Inflammatory macrophage treated with lipopolysaccharide for 4 hours (primary cell): ENCODE measurements at places on chromosomes 6 and 20.

DNA sequence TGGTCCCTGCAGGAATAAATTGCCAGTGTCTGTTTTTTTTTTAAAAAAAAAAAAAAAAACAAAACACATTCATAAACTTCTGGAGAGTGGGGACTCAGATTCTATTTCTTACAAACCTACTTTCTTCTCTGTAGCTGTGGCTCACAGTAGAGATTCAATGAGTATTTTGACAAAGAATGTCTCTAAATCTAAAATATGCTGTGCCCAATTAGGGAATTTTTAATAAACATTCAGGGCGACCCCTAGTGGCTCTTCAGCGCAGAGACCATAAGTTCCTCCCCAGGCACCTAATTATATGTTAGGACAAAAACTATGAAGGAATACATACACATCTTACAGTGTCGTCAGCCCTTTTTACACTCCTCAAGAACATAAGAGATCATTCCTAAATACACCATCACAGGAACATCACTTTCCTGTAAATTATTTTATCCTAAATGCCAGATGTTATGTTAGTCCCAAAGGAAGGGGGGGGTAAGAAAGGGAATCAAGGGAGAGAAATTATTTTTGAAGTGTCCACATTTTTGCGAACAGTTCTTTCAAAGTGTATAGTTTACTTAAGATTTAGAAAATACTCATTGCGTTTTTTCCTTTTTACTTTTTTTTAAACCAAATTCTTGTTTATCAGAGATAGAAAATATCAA lies 21.8 kb upstream of the NAA20 start:
- DNase-seq = no peak

DNA sequence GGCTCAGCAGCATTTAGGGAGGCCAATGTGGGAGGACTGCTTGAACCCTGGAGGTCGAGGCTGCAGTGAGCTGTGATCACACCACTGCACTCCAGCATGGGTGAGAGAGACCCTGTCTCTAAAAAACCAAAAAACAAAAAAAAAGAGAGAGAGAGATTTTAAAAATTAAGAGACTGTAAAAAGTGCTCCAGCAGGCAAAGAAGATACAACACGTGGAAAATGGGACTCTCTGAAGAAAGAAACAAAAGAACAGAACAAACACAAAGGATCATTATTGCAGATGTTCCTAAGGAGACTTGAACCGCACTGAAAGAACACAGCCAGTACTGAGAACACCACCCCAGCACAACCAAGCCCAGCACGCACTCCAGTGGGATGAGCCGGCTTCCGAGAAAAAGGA lies 74.2 kb downstream of the TAF4 start:
- no peak for DNase-seq

DNA sequence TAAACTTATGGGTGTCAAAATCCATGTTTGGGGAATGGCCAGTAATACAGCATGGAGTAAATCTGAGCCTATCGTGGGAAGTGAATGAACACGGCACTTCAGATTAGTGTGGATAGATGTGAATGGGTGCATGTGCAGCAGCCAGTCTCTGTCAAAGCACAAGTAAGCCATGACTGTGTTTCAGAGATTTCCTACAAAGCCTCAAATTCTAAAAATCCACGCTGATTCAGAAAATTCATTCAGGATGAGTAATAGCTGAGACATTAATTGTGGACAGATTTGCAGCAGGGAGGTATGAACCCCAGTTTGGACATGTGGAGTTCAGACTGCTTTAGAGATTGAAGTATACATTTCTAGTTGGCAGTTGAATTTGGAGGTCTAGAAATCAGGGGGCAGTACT lies 115.1 kb downstream of the QKI start:
- no peak for DNase-seq

GRCh38 chr20:41671143-41671542 lies 53.0 kb upstream of the CHD6 start:
- DNase-seq = no peak

DNA sequence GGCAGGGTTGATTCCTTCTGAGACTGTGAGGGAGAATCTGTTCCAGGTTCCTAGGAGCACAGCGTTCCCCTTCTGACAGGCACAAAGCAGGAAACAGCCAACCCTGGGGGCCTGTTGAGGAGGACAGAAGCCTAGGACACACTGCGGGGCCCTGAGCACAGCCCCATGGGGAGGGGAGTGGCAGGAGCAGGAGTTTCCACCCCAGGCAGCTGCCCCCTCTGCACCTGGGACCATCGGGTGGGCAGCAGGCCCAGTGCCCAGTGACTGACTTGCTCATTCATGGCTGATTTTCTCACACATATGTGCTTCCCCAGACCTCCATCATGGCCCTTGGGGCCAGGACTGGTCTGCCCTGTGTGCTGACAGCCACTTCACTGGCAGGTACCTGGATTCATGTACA lies 6.2 kb upstream of the SLC22A1 start:
- no peak for DNase-seq

- DNase-seq = no peak
Measured at GRCh38 chr20:24690408-24690807, 221.0 kb downstream of the SYNDIG1 start.

DNA sequence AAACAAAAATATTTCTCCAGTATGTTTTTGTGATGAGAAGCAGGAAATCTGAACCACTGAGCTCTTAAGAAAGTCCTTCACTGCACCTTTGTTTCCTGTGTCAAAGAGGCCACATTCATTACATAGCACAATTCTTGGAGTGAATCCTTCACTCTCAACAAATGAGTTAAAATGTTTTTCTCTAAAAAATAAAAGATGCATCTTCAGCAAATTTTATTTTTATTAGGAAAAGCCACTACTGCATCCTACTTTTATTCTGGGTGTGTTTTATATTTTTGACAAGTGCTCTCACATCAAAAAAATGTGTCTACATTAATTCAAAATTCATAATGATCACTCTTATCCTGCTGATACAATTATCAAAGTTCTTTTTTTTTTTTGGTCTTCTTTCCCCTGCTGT lies 76.3 kb downstream of the PLCB4 start:
- DNase-seq = no peak

- no peak for DNase-seq
Measured at GRCh38 chr6:133705066-133705465, 183.8 kb upstream of the TCF21 start.

- DNase-seq = no peak
Measured at GRCh38 chr20:62044631-62045030, 21.1 kb downstream of the TAF4 start.

GRCh38 chr6:166197361-166197760 lies 29.7 kb upstream of the TBXT start:
- DNase-seq = no peak

GRCh38 chr6:98832284-98833056 lies 1.9 kb upstream of the POU3F2 start:
- no peak for DNase-seq

DNA sequence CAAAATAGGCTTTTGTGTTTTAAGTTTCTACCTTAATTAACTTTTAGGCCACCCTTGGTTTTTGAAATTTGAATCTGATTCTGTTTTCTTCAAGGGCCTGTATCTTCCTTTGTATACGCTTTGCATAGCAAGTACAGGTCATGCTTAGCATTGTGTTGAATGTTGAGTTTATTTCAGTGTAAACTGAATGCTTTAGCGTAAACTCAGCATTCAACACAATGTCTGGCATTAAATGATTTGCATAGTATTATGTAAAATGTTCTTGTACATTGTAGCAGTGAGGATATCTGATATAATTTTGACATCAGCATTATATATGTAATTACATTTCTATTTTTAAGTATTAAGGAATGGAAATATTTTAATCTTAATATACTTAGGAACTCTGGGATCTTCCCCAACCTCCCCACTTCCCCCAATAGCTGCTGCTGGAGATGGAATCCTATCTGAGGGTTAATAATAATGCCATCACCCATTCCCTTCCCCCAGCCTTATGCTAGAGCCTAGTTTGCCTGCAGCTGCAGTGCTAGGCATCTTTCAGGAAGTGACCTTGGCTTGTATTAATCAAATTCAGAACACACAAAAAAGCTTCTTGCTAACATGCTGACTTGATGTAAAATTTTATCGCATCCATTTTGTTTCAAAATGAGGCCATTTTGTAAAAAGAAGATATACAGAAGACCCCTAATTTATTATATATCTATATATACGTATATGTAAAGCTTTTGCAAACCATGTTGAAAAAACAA lies 73.1 kb downstream of the NCOA3 start:
- DNase-seq = no peak

- no peak for DNase-seq
Measured at GRCh38 chr6:4270776-4271175, 135.4 kb upstream of the ECI2 start.

- DNase-seq = peak; percentile 74
Measured at GRCh38 chr6:79874531-79875134, 72.7 kb downstream of the ELOVL4 start.

DNA sequence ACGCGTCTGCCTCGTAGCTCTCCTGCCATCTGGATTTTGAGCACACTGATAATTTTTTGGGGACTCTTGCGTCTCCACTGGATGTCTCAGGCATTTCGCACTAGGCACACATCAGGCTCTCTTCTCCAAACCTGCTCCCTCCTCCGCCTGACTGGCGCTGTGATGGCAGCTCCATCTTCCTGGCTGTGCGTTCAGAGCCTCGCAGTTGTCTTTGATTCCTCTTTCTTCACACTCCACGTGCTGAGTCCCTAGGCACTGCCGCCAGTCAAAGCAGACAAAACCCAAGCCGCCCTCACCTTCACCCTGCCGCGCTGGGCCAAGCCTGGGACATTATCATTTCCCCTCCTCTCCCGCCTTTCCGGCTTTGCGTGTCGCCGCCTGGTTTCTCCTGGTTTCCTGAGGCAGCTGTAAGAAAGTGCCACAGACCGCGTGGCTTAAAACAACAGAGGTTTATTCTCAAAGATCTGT lies 778 bp downstream of the PSMG4 start:
- DNase-seq = peak; percentile 42

DNA sequence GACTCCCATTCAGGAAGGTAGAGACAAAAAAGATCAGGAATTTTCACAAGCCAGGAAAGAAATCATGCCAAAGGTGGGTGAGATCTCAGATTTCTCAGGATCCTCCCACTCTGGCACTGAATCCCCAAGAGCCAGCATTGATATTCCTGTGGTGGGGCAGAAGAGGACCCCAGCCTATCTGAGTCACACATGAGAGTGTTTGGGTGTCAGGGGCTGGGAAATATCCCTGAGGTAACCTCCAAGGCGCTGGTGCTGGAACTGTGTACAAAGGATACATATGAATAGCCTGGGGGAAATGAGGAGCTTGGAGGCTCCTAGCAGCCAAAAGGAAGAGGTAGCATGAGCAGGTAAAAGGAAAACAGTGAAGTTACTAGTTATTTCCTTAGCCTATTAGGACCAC lies 369.4 kb downstream of the BTBD9 start:
- DNase-seq = no peak

DNA sequence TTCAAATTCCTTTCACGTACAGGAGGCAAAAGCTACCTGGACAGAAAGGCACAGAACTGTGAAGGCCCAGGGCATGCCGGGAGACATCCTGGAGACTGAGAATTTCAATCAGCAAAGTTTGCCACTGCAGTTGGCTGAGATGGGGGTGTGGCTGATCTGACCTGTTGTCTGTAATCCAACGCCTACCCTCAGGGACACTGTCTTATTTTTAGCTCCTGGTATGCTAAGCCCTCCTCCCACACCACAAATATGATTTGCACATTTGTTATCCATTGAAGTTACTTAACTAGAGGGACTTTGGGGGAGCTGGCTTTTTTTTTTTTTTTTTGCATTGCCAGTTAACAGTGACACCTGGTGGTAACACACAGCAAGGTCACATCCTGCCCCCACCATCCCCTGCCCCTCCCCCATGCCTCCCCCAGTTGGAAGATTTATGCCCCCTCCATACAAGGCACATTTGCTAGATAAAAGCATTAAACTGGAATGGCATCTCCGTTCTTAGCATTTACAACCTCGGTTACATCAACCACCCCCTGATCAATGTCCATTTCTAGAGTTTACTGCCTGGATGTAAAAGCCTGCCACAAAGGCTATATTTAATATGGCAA lies 40.4 kb downstream of the TTI1 start:
- DNase-seq = peak; percentile 16

DNA sequence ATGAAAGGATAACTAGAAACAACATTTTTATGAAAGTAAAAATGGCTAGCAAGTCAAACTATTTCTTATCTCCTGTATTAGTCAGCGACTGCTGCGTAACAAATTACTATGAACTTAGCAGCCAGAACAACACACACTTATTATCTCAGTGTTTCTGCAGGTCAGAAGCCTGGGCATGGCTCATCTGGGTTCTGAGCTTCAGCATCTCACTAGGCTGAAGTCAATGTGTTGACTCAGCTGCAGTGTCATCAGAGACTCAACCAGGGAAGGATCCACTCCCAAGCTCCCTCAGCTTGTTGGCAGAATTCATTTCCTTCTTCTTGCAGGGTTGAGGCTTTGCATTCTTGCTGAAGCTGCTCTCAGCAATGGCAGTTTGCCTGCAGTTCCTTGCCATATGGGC lies 33.2 kb upstream of the IGF2R start:
- DNase-seq = no peak

DNA sequence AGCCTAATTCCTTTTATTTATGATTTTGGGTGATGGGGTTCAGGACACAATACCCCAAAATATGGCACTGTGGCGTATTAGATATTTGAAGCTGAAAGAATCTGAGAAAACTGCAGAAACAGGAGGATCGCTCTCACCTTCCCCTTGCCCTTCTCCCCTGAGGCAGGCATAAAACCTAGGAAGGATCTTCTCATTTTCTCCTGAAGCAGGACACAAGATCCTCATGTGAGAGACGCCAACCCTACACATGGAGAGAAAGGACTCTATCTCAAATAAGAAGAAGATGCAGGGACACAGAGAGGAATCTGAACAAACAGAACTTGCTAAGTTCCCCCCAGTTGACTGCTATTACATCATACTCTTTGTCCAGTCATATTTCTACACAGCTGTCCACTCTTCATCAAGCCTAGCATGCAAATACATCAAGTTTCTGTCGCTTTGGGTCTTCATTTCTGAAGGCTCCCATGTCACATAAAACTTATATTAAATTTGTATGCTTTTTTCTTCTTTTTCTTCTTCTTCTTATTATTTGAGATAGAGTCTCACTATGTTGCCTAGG lies 109.0 kb downstream of the DTNBP1 start:
- peak; percentile 64 for DNase-seq

GRCh38 chr6:34648806-34649205 lies 47.8 kb downstream of the ILRUN start:
- DNase-seq = no peak

DNA sequence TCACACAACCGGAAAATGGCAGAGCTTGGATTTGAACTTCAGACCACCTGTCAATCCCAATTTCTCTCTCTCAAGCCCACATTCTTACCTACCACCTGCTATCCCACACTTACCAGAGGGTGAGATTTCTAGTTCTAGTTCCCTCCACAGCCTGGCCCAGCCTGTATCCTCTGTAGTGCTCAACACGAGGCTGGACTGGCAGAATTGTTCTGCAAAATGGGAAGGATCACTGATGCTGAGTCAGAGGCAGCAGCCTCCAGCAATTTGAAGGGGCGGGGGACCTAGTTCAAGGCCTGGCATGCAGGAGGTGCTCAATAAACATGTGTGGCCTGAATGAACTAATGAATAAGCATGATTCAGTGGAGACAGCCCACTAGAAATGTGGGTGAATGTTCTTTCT lies 53.6 kb upstream of the TTPAL start:
- peak; percentile 45 for DNase-seq

GRCh38 chr6:124887872-124888580 lies 74.2 kb upstream of the RNF217 start:
- no peak for DNase-seq
